ENCODE measurements at places on chromosomes 1 and 21.

- DNase-seq = no peak
These were observed 3.9 kb downstream of the KPNA6 start for GRCh38 chr1:32111789-32112188.

DNA sequence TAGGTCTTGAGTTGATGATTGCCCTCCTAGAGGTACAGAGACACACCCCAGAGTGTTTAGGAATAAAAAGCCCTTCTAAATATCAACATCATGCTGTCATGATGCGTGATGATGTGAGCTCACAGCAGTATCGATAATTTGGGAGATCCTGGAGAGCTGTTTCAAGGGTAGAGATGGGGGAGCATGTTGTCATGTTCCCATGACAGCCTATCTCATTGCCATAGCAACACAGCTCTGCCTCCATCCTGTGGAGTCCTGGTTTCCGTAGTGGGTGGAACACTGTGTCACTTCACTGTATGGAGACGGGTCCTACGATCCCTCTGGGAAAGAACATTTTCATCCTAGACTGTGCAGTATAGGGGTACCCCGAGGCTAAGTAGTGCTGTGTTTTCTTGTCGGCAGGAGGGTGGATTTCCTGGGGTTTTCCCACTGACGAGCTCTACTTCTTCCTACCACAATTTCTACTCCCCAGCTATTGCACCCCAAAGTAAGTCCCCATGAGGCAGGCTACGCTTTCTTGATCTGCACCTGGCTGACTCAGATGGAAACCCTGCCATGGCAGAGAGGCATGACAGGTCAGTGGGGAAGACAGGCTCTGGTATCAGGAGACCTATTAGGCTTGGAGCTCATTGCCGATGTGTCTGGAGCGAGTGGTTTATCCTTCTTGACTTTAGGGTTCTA lies 7.2 kb downstream of the KISS1 start:
- DNase-seq = no peak

DNA sequence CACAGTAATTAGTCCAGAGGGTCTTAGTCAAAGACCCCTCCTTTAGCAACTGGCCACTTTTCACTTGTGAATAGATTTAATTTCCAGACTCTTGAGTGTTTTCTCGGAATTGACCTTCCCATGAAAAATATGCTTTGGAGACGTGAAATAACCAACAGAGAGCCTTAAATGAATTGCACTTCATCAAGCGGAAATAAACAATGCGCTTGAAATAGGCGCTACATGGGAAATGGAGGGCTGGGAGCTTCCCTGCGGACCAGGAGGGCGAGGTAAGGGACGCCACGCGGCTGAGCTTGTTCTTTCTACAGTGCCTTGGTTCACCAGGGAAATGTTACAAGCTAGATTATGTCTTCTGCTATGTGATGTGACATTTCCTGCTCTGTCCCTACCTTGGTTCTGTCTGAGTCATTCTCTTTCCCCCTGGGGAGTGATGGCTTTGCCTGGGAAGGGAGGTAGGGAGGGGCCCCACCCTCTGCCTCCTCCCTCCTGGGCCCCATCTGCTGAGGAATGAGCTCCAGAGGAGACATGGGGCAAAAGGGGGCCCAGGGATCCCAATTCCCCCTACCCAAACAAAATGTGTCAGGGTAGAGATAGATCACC lies 619.3 kb downstream of the PTPRU start:
- DNase-seq = no peak

- DNase-seq = no peak
These were observed 3.0 kb downstream of the NFIA start for GRCh38 chr1:61085206-61085982.

DNA sequence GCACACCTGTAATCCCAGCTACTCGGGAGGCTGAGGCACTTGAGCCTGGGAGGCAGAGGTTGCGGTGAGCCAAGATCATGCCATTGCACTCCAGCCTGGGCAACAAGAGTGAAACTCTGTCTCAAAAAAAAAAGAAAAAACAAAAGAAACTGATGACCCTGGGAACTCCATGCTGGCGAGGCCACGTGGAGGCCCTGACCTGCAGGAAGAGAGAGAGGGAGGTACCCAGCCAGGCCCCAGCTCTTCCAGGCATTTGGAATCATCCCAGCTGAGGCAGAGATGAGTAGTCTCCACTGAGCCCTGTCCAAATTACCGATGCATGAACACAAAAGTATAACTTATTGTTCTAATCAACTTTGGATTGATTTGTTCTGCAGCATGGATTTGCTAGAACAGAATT lies 132.0 kb upstream of the ZBTB40 start:
- DNase-seq = no peak

- DNase-seq = no peak
These were observed 58.3 kb downstream of the MSH4 start for GRCh38 chr1:75855010-75855409.

DNA sequence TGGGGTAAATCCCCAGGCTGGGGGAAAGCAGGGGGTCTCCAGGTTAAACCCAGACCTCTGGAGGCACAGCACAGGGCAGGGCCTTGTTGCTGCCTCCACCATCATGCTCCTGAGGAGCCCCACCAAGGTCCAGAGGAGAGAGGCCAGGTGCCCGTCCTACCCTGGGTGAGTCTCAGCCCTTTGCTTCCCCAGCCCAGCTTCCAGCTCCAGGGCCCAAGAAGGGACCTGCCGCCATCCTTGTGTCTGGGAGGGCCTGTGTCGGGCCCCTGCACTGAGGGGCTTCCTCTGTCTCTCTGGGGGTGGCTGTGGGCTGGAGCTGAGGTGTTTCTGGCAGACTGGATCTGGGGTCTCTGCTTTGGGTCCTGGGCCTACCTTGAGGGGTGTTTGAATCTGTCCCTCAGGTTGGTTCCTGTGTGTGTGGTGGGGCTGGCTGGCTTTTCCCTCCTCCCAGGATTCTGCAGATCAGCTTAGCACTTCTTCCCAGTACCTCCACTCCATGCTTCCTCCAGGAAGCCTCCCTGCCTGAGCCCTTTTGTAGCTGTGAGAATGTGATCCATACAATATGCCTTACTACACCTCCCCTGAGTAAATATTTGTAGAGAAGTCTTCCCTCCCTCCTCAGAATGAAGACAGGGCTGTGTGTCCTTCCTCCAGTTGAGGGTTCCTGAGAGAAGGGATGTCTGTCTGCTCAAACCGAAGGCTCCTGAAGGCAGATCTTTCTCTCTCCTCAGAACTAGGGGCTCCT lies 6.2 kb downstream of the GPR3 start:
- DNase-seq = no peak

DNA sequence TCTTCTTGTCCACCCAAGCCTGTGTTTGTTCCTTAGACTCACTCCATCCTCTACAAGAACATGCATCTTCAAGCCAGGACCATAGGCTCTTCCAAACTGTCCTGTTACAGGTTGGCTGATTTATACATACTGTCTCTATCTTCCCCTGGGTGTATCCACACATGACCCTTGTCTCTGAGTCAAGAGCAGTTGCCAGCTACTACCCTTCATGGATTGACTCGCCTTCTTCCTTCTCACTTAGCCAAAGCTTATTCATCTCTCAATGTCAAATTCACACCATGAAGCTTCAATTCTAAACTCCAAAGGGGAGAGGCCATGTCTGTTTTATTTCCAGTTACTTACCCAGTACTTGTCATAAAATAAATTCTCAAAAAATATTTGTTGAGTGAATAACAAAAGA lies 64.1 kb upstream of the CACHD1 start:
- DNase-seq = no peak

DNA sequence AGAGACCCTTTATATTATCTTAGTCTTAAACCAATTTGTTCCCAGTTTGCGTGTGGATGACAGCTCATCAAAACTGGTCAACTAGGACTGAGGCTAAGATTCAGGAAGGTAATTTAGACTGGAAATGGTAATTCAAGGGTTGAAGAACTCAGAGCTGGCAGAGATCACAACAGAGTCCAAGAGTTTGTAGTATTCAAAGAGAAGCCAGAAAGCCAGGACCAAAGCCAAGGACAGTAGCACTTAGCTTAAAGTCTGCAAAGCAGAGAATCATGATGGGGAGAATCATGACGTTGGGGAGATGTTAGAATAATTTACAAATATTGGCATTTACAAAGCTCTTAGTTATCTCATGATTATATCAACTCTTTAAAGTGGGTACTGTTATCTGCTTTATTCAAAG lies 32.6 kb downstream of the RNF11 start:
- DNase-seq = no peak

GRCh38 chr1:67342076-67342890 lies 34.6 kb downstream of the IL12RB2 start:
- no peak for DNase-seq

GRCh38 chr1:17653728-17654351 lies 101.3 kb upstream of the ACTL8 start:
- peak; percentile 51 for DNase-seq

DNA sequence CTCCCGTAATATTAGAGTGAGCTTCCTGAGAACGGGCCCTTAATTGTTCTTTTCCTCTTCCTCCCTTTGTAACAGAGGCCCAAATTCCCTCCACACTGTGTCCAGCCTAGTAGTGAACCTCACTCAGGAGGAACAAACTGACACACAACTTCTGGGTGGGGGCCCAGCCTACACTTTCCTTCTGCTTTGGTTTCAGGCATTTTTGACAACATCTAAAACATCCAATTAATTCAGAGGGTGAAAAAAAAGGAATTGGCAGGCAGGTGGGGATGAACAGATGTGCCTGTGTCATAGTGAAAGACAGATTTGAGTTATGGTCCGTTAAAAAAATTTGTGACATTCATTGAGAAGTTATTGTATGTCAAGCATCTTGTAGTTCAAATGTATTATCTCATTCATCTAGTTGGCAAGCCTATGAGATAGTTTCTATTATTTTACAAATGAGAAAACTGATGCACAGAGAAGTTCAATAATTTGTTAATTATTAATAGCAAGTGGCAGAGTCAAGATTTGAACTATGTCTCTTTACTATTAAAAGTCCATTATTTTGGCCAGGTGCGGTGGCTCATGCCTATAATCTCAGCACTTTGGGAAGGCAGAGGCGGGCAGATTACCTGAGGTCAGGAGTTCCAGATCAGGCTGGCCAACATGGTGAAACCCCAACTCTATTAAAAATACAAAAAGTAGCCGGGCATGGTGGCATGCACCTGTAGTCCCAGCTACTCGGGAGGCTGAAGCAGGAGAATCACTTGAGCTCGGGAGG lies 41.6 kb upstream of the LRIG2 start:
- DNase-seq = no peak

DNA sequence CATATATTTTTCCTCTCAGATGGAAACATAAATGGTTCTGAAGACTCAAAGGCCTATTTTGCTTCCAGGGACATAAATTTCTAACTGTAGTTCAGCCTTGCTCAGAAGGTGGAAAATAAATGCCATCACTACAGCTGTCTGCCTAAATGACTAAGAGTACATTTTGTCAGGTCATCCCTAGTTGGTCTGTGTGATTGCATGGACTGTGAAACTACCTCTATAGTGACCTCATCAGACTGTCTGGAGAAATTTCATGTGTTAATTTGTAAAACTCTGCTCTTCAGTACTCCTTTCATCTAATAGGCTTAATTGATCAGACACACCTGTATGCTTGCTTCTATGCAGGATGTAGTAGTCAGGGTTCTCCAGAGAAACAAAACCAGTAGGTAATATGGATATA lies 886.9 kb downstream of the AMY1C start:
- DNase-seq = no peak

DNA sequence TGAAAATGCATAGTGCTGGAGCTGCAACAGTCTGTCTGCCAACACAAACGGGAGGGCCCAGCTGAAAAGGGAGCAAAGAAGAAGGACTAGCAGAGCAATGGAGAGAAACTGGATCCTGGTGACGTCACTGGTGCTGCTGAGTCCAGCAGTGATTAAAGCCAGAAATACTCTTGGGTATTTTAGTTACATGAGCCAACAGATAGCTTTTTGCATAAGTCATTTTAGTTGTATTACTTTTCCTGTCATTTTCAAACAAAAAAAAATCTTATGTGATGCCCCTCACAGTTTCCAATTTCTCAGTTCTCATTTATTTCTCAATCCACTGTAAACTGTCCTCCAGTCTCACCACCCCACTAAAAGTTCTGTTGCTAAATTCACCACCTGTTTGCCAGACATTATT lies 38.7 kb upstream of the NEK7 start:
- DNase-seq = no peak

GRCh38 chr1:211783266-211783665 lies 47.3 kb downstream of the LPGAT1 start:
- DNase-seq = no peak

GRCh38 chr1:1315435-1315954 lies 7.1 kb downstream of the PUSL1 start:
- no peak for DNase-seq

GRCh38 chr1:92276082-92276481 lies 22.7 kb downstream of the GLMN start:
- DNase-seq = no peak

GRCh38 chr1:243725846-243726245 lies 124.2 kb downstream of the AKT3 start:
- DNase-seq = no peak

DNA sequence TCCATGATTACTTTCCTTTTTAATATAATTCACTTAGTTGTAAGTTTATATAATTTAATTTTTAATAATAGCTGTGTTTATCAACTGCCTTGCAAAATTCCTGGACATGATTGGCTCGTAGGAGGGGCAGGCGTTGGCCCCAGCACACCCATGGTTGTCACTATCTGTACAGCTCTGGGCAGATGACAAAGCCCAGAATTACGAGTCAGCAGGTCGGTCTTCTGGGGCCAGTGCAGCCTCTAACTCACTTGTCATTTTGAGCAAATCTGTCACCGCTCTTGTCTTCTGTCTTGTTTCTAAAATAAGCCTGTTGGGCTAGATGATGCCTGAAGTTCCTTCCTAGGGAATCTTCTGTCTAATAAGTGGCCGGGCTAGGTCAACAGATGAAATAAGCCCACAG lies 21.4 kb upstream of the LRRC38 start:
- no peak for DNase-seq

DNA sequence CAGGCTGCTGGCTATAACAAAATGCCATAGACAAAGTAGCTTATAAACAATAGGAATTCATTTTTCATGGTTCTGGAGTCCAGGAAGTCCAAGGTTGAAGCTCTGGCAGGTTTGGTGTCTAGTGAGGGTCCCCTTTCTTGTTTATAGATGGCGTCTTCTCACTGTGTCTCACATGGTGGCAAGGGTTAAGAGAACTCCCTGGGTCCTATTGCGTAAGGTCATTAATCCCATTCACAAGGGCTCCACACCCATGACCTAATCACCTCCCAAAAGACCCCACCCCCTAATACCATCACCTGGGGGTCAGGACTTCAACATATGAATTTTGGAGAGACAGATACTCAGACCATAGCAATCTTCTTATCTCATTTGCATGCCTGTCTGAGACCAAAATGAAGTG lies 108.9 kb upstream of the USP25 start:
- no peak for DNase-seq
